AG09309 (cell line): ENCODE measurements at places on chromosomes 16 and 17.

- peak; percentile 5 for DNase-seq
Measured at GRCh38 chr16:85055493-85056210, 28.1 kb downstream of the KIAA0513 start.

GRCh38 chr17:2957631-2958286 is 105.6 kb downstream of the OR1D5 start:
- no peak for DNase-seq

DNA sequence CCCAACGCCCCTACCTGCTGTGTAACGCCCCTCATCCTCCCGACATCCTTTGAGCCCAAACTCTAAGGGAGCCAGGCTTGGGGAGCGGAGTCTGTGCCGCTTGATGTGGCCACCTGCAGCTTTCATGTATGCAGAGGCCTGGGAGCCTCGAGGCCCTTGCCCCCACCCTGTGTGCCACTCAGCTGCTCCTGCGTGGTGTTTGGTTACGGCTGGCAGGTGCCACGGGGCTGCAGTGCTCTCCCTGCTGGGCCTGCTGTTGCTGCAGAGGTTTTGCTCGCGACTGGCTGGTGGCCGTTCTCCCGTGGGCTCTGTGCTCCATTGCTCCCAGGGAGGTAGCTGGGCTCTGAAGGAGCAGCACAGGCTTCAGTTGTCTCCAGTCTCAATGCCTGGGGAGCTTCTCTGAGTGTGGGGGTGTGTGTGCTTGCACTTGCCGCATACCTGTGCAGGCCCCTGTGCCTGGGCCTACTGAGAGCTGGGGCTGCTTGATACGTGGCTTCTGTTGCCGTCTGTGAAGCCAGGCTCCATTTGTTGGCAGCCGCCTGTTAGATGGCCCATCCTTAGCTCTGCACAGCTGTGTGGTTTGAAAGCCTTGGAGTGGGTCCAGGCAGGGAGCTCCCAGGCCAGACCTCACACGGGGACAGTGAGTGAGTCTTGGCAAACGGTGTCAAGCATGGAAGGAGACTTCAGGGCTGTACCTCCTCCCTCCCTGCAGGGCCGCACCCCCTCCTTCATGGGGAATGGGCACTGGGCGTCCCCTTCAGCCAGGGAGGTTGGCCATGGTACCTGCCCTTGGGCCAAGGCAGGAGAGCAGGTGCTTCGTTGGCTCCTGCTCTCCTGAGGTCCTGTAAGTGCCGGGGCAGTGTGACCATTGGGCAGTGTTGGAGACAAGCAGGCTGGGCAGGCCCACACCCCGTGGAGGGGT is 47.2 kb downstream of the PDPK1 start:
- no peak for DNase-seq

DNA sequence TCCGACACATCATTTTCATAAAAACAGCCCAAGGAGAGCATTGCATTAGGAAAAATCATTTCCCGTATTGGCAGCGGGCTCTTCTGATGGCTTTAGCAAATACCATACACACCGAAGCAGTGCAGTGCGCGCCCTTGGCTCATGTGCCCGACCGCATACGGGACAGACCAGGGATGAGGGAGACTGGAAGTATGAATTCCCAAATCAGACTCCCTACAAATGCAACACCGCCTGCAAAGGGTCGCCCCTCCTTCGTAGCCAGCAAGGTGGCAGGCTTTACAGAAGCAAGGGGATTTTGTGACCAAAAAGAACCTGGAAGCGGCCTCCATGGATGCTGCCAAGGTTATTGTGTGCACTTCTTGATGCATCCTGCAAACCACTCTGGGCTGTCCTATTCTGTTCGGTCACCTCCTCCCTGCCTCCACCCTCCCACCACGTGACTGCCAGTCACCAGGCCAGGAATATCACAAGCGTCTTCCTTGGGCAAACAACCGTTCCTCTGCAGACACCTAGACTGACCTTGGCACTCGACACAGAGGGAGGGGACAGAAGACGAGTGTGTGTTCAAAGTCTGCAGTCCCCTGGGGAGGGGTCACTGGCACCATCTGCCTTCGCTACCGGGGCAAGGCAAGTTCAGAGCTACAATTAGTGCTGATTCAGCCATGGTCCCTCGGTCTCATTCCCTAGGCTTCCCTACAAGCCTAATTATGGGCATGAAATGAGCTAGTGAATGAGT is 460.4 kb downstream of the SLC39A11 start:
- DNase-seq = no peak

DNA sequence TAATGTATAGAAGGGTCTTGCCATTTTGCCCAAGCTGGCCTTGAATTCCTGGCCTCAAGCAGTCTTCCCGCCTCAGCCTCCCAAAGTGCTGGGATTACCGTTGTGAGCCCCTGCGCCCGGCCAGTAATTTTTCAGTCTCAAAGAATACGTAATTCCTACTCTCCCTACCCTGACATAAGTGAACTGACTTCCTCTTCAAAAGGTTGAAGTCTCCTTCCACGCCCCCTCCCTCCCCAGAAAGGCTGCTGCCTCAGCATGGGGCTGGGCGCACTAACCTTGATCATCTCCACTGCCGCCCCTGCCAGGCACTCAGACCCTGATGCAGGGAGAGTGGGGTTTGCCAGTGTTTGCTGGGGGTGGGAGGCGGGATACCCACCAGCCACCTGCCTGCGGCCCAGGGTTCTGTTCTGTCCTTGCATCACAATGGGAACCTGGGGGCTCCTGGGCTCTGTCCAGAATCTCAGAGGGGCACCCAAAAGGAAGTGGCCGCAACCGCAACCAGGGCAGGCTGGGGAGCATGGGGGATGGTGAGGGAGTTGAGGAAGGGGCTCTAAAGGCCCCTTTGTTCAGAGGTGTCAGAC is 27.5 kb downstream of the KIFC3 start:
- no peak for DNase-seq

DNA sequence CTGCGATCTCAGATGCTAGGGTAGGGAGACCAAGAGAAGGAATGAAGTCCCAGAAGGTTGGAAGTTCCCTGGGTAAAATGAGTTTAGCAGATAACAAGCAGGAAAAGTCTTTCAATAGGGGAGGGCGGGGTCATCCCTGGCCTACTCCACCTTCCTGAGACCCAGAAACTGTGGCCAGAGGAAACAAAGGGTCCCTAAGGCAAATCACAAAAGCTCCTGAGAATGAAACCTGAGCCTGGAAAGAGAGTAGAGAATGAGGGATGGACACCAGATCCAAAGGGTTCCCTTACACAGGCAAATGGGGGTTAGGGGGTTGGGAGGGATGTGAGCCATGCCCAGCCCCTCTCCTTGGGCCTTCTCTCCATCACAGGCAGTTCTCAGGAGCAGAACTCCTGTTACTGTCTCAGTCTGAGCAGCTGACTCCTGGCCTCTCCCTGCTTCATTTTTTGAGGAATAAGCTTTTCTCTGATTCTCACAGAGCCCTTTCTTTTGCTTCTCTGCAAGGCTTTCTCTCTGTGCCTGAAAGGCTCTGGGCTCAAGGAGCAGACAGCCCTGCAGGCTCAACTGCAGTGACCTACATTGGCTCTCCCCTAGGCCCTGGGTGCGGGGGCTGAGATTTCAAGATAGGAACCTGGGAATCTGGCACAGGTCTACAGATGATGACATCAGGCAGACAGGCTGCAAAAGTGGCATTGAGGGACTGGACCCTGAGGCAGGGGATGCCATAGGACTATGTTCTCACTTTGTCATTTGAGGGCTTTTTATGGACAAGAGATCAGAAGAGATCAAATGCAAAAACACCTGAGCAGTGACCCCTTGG is 9.8 kb upstream of the NR1D1 start:
- no peak for DNase-seq

GRCh38 chr16:87778476-87778829 is 12.7 kb upstream of the KLHDC4 start:
- DNase-seq = no peak

GRCh38 chr17:80950466-80951120 is 41.0 kb upstream of the CHMP6 start:
- DNase-seq = no peak

- DNase-seq = no peak
Measured at GRCh38 chr16:75423723-75424104, 9.6 kb downstream of the CFDP1 start.

GRCh38 chr16:50763211-50763610 is 21.3 kb downstream of the CYLD start:
- DNase-seq = no peak

DNA sequence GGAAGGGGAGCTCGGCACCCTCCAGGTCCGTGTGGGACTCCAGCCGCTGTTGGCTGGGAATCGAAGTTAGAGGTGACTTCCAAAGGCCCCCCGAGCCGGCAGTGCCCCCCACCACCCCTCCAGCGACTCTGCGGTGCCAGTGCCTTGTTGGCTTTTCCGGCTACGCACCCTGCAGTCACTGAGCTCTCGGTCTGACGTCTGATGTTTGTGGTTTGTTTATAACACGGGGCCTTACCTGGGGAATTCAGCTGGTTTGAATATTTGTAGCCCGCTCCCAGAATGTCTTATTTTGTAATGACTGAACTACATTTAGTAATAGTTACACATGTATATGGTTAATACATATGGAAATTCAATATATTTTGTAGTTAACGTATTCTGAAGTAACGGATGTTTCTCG is 7.1 kb upstream of the BAIAP3 start:
- no peak for DNase-seq

DNA sequence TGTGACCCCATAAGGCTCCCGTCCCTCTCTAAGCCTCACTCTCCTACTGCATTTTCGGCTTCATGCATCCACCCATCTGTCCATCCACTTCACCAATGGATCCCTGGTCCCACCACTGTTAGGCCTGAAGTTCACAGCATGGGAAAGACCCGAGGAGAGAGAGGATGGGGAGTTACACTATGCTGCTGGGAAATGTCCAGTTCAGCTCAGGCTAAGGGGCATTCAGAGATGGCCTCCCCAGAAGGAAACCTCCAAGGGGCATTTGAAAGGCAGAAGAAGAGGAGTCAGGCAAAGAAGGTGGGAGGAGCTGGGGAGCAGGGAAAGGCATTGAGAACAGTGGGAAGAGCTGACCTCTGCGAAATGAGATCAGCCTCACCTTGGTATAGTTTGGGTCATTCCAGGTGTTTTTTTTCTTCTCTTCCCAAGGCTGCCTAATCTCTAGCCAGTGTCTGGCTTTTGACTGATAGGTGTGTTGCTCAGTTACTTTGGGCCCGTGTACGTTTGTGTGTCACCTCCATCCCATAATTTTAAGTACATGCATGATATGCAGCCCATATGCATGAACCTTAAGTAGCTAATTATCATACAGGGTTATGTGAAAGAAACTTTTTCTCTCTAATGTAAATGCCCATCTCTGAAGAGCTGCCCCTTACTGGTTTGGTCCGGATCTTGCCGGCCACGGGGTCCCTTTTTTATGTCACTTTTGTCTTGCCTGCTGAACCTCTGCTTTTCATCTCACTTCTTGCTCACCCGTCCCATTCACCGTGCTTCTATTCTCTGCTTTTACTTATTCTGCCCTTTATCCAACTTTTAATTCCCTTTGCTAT is 11.6 kb upstream of the DRC7 start:
- no peak for DNase-seq

DNA sequence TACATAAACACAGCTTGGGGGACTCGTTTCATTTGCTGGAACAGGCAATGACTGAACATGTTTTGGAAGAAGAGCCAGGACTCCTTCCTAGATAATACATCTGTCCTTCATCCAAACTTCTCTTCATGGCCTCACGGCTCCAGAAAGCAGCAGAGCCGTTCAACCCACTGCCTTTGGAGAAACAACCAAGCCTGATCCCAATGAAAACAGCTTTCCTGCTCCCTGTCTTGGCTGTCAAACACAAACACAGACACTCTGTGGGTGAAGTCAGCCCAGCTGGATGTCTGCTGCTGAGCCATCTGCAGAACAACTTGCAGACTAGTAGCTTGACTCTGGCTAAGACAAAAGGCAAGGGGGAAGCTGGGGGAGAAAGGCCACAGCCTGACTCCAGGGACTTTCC is 345.1 kb upstream of the PSMD7 start:
- no peak for DNase-seq

DNA sequence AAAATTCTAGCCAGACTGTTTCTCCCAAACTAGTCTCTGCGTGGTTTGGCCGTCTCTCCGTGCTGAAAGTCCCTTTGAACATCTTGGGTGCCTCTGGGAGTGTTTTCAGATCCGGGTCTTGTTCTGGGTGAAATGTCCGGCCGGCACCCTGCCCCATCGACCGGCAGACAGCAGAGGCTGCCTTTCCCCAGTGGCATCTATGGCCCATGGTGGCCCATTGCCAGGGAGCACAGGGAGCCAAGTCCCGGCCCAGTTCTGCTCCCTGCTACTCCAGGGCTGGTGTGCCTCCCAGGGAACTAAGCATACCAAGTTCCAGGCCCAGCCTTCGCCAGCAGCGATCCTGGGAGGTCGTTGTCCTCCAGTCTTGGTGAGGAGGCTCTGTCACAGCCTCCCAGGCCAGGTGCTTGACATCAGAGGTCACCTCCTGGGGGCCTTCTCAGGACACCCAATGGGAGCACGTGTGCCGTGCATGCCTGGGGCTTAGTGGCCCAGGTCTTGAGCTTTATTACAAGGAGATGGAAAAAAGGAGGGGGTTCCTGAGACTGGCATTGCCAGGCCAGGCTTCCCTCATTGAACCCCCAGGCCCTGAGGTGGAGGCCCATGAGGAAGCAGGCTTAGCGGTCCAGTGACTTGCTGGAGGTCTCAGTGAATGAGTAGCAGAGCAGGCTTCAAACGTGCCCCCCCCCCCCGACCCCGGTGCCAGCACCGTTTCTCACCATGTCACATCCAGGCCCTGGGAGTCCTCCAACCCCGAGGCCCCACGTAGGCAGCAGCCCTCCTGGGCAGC is 54.0 kb downstream of the PGS1 start:
- DNase-seq = no peak

DNA sequence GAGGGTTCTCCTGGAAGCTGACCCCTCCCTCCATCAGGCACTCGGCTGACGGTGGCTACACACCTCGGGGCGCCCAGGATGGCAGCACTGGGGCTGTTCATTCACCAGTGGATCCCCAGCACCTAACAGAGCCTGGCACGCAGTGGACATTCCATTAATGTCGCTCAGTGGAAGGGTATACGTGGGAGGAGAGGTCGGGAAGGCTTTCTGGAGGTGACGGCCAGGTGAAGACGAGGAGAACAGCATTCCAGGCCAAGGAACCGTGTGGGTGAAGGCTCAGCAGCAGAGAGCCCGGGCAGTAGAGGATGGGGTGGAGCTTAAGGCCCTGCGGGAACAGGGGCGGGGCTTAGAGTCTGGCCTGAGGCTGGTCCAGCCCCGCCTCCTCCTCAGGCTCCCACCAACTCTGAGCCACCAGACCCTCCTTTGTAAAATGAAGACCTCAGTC is 2.5 kb upstream of the HS3ST6 start:
- no peak for DNase-seq

GRCh38 chr16:67544844-67545664 is 16.4 kb downstream of the RIPOR1 start:
- DNase-seq = no peak

GRCh38 chr16:65634291-65634690 is 512.4 kb upstream of the CDH11 start:
- no peak for DNase-seq
